Left ventricle myocardium superior (tissue), 1 donor: ENCODE measurements at places on chromosomes 12 and 14. TPM values are rescaled to one million over a fixed set of nuclear protein-coding genes. Genes with fewer than 3 reads are reported as not detected.

Gene P2RX2
- not detected for total RNA-seq

Gene PLA2G1B
- not detected for total RNA-seq

Gene KRT79
- not detected for total RNA-seq

Gene BHLHE41
- 35.9 TPM for total RNA-seq

Gene KRT2
- total RNA-seq = not detected

Gene DPPA3
- not detected for total RNA-seq
